NCI-H1417 (cell line): ENCODE measurements at places on chromosomes 7 and 10.

DNA sequence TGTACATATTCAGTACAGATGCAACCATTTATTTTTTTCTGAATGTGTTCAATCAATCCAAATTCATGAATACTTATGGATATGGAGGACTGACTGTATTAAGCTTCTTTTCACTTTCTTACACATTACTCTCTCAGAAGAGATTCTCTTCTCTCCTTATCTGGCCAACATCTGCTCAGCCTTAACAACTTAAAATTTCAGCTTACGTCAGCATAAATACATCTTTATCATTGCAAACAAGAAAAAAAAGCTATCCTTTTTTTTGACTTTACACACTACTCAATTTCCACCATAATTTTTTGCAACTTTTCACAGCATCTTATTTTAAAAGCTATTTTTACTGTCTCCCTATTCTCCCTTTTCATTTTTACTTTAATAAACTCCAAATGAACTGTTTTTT, 80.9 kb upstream of the POT1 start:
- no peak for DNase-seq

DNA sequence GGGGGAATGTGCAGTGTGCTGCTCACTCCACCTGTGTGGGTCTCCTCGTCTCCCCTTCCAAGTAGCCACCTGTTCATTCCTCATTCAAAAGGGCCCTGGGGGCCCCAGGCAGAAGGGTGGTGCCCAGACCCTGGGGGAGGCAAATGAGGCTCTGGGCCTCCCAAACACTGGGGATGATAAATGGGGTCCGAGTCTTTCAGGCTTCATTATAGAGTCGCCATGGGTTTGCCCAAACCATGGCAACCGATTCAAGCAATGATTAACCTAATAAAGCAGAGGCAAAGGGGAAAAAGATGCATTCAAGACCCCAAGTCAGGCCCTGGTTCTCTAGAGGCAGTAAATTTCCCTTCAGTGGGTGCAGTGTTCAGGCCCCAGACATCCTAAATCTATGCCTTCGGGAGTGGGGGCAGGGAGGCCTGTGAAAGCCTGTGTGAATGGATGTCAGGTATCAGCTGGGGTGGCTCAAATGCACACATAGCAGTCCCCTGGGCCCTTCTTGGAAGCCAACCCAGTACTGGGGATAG, 10.4 kb downstream of the NEUROG3 start:
- DNase-seq = no peak

GRCh38 chr7:16619979-16620408, 25.6 kb downstream of the ANKMY2 start:
- DNase-seq = no peak

GRCh38 chr10:18214691-18215563, 74.7 kb downstream of the CACNB2 start:
- DNase-seq = no peak

- DNase-seq = no peak
Measured at GRCh38 chr10:31962826-31963588, 34.4 kb upstream of the ARHGAP12 start.

- no peak for DNase-seq
Measured at GRCh38 chr7:29315122-29315891, 120.7 kb downstream of the CHN2 start.

GRCh38 chr7:9507290-9507689, 1073.9 kb downstream of the NXPH1 start:
- no peak for DNase-seq

DNA sequence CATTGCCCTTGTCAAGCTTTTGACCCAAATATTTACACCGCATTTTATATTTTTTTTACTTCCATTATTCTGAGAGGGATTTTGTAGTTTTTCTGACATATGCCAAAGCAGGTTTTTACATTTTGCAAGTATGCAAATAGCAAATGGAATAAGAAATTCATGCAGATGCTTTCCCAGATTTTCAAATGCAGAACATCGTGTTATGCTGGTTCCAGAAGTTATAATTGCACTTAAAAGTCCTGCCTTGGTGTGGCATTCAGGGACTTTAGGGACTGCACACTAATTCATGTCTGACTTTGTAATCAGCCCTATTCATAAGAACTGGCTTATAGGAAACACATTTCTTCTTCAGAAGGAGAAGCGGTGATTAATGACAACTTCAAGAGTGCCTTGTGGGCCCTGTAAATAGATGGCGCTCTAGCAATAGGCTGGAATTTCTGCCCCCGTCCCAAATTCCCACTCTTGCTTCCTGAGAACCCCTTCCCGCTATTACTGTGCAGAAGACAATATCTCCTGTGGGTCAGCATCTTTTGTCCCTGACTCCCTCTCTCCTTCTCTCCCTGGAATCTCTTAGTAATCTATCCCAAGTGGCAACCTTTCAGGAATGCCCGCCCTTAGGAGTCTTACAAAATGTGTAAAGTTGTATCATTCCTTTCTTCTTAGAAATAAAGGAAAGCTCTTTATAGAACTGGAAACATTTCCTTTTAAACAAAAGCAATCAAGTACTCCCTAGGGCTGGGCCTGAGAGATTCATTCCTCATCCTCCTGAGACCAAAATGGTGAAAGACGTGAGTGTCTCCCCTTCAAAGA, 264.0 kb downstream of the INHBA start:
- DNase-seq = no peak

- DNase-seq = no peak
Measured at GRCh38 chr7:137572056-137572784, 228.7 kb upstream of the PTN start.

DNA sequence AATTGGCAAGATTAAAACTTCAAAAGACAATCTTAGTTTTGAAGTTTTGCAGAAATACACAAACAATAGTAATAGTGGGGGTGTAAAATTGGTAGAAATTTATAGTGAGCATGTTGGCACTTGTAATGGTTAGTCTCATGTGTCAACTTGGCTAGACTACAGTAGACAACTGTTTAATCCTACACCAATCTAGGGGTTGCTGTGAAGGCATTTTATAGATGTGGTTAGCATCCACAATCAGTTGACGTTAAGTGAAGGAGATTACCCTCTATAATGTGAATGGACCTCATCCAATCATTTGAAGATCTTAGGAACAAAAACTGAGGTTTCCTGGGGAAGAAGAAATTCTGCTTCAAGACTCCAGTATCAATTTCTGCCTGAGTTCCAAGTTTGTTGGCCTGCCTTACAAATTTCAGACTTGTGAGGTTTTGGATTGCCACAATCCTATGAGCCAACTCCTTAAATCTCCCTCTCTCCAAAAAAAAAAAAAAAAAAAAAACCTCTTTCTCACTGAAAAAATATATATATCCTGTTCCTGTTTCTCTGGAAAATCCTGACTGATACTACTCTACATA, 531.6 kb upstream of the IGFBP3 start:
- DNase-seq = no peak

DNA sequence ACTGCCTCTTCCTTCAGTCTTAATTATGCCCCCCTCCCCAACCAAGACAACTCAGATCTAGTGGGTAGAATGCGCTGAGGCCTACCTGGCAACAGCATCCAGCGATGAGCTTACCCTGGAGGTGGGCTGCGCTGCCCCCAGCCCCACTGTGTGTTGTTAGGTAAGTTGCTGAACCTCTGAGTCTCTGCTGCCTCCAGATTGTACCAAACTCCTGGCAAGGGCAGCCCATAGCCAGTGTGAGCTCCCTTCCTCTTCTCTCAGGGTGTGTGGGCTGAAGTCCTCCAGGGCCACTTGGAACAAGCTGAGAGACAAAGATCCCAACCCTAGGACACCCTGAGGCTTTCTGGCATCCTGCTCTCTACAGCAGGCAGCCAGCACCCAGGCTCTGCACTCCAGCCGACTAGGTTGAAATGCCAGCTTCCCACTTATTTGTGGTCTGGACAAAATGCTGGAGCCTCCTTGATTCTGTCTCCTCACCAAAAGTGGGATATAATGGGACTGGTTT, 135.3 kb downstream of the ARHGAP22 start:
- no peak for DNase-seq

DNA sequence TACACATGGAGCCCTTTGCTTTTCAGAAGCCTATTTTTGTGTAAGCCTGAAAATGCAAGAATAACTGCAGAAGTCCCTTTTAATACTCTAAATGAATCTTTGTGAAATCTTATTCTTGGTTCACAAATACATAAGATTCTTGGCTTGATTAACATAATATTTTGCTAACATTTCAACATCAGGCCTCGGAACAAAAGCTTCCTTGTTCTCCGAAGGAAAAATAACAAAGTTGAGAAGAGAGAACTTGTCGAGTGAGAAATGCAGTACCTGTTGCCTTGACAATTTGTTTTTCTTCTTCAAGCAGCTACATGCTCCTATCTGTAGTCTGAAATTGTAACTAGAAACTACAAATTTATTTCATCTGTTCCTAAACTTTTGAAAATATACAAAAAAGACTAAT, 8.5 kb downstream of the NT5C2 start:
- DNase-seq = no peak

DNA sequence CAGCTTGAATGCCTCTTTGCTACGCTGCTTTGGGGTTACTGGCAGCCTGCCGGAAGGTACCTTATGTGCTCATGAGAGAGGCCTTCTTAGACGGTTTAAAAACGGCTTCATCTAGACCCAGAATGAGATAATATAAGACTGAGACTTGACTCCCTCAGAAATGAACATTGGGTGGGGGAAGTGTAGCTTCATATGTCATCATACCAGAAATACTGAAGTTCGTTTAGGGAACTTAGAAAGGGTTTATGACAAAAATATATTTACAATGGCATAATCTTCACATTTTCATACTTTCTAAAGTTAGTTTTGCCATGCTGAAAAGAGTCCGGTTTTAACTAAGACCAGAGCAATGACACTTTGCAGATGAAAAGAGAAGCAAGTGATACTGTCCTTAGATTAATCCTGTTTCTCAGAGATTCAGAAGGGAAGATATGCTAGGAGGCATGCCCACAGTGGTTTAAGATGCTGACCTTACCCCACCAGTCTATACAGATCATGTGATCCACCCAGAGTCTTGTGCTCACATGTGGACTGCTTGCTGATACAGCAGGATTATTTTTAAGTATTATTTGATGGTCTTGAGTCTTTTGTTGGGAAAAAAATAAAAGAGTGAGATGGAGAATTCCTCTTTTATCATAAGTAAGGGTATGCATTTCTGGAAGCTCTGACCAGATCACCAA, 40.8 kb upstream of the HGF start:
- no peak for DNase-seq

- no peak for DNase-seq
Measured at GRCh38 chr10:33557313-33557712, 222.8 kb upstream of the NRP1 start.

DNA sequence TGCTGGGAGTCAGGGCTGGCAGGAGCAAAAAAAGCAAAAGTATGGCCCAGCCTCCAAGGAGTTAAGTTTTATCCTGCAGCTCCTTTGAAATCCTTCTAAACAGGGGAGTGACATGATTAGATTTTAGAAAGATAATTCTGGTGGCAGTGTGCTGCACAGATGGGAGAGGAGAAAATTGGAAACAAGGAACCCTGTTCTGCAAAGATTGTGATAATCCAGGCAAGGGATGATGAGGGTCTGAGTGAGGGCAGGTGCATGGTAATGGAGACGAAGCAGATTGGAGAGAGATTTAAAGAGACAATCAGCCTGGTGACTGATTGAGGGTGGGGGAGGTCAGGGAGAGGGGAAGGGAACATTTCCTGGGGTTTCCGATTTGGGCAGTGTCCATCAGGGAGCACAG, 444.7 kb upstream of the PODXL start:
- DNase-seq = no peak

DNA sequence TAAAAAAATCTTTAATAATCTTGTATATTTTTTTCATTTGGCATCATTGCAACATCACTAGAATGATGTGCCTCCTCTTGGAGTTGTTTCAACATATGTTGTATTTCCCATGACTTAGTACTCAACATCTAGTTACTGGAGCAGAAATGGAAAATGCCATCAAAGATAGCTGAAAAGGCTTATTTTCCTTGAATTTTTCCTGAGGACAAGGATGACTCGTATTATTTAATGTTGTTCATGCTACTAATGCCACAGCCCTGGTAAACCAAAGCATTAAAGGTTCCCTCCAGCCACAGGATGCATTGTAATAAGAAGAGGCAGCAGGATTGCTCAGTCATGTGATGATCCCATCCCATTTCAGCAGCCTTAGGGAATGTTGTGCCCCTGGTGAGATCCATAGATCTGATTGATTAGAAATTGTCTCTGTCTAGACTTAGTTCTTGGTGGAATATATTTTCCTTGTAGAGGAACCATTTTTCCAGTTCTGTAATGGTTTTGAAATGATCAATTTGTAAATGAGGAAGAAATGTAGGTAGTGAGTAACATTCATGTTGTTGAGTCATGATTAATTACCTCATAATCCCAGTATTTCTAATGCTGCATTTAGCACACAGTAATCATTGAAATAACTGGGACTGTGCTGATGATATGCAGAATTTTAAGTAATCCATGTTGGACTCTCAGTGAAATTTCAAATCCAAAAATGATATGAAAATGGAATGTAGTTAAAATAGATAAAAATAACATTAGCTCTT, 91.3 kb upstream of the SMIM30 start:
- no peak for DNase-seq

DNA sequence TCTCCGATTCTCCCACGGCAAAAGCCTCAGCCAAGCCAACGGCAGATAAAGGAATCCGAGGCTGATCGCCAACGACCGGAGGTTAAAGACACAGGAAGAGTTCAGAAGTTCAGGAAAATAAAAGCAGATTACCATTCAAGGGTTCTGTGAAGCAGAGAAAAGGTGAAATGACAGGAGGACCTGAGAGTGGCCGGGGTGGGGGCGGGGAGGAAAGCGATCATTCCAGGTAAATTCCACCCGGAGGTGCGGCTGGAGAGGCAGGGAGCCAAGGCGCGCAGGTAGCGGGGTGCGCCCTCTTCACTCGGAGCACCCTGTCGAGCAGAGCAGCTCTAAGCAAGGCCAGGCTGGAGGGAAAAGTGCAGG, 35.3 kb upstream of the SEPHS1 start:
- no peak for DNase-seq

DNA sequence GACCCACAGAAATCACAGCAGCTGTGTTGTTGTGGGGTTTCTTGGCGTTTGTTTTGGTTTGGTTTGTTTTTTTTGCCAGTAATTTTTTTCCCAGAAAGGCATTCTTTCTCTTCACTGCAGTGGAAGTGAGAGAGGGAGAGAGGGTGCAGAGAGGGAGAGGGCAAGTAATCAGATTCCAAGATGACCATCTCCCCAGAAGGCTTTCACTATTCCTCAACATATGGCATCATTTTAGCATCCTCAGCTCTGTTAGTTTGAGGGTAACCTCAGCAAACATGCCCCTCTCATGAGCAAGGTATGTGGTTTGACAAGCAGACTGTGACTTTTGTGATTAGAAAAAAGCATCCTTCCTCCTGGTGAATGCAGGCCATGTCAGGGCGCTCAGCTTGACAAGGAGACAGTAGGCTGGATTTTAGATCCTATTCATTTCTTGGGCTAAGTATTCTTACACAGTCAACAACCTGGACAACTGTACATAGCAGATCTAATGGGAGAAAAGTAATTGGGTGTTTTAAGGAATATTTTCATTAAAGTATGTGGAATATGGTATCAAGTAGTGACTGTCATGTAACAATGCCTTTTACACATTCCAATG, 86.3 kb upstream of the PIK3CG start:
- no peak for DNase-seq

DNA sequence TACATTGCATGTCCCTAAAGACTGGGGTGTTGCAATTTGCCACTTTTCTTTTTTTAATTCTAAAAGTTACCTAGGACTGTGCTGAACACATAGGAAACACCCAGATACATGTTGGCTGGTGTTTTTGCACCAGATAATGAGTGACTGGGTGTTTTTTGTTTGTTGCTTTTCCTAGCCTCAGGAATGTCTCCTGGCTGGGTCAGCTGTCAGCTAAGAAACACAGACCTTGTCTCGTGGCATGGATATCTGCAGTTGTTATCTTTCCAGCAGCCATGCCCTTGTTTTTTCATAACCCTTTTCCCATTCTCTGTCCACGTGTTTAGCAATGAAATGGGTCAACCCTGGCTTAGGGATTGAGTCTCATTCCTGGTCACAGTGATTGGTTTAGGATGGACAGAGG, 433.9 kb upstream of the ZMIZ1 start:
- no peak for DNase-seq
